NCI-H774 (cell line): ENCODE measurements at places on chromosomes 6 and 20.
A peak's percentile ranks its signal among the peaks of the same experiment; 100 is the strongest.

DNA sequence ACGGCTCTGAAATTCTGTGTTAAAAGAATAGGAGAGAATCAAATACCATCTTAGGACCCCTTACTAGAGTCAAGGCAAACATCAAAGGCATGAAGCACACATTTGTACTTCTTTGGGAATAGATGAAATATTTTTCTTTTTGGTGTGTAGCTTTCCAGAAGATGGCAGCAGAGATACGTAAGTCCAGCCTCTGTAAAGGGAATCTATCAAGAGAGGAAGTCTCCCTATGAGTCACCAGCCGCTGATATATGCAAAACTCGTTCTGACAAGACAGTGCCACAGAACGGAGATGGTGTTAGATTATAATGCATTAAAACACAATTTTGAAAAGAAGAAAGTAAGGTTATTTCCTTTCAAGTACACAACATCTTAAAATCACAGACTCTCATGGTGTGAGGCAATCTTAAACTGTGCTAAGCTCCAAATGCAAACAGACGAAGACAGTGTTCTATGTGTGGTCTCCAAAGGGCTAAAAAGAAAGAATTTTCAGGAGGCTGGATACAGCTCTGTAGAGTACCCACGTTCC is 120.0 kb upstream of the AGPAT4 start:
- peak; percentile 37 for DNase-seq

DNA sequence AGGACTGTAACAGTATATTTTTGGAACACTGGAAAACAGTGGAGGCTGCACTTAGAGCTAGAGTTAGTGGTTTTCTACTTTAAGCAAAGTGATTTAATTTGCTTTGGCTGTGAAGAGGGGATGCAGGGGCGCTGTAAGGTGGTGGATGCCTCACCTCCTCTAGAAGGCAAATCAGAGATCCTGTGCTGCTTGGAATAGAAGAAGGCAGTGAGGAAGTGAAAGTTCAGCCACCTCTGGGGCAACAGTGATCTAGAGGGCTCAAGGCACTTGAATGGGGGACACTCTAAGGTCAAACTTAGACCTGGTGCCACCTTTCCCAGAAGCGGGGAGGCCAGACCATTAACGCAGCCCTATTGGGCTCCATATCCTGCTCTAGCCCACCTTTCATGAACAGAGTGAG is 19.0 kb upstream of the SNRPB2 start:
- DNase-seq = no peak

GRCh38 chr6:139291813-139292619 is at the start of gene TXLNB:
TXLNB (minus strand) TSS chr6:139291998; CDS start chr6:139288899, 3,099 bp downstream.
- DNase-seq = peak; percentile 79

DNA sequence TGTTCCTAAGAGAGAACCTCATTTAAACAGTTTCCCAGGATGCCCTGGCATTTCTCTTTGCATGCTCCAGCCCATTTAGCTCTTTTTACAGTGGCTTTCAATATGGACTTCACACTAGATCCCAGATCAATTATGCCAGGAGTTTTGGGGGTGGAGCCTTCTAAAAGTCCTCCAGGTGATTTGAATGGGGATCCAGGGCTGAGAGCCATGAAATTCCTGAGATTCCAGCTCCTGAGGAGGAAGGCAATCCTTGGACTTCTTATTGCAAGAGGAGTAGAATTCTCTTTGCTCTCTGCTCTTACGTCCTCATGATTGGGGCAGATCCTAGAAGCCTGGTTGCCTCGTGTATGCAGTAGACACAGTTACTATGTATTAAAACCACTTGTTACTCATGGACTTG is 184.2 kb downstream of the DHX35 start:
- no peak for DNase-seq

DNA sequence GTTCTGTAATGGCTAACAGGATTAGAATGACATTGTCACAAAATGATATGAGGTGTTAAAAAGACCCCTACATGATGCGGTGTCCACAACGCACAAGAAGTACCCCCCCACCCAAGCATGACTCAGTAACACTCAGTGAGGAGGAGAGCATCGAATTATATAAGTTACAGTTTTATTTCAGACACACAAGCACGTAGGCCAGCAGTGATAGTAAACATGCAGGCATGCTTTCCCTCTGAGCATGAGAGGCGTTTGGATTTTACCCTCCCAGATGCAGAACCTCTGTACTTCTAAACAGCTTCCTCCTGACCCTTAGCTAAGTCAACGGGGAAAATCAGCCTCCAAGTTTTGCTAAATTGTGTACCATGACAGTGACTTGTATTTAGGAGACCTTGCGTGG is 23.9 kb downstream of the GNAS start:
- no peak for DNase-seq

GRCh38 chr20:15487030-15487429 is 1086.2 kb downstream of the KIF16B start:
- DNase-seq = no peak

- DNase-seq = no peak
These were observed 295.8 kb downstream of the EPHA7 start for GRCh38 chr6:93123585-93123984.

- peak; percentile 94 for DNase-seq
These were observed 103.7 kb downstream of the TOX2 start for GRCh38 chr20:44018259-44018941.

GRCh38 chr20:34064286-34064685 is 47.8 kb downstream of the EIF2S2 start:
- DNase-seq = no peak

- DNase-seq = no peak
These were observed 37.8 kb upstream of the CNKSR3 start for GRCh38 chr6:154548130-154548830.

- no peak for DNase-seq
These were observed 232.5 kb downstream of the RFPL4B start for GRCh38 chr6:112579601-112580000.

DNA sequence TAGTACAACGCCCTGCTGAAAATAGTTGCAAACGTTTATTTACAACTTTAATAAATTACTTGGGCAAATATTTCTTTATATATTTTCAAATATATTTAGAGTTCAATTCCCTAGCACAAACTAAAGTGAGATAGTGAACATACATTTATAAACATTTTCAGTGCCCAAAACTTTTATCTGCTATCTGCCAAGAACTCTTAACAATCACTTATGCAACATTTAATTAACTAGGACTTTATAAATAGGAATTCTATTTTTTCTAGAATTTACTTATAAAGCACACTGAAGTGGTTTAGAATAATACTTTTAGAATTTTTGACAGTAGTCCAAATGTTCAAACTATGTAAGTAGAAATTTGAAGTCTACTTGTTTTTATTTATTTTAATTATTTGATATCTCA is 452.6 kb upstream of the RGS17 start:
- no peak for DNase-seq

DNA sequence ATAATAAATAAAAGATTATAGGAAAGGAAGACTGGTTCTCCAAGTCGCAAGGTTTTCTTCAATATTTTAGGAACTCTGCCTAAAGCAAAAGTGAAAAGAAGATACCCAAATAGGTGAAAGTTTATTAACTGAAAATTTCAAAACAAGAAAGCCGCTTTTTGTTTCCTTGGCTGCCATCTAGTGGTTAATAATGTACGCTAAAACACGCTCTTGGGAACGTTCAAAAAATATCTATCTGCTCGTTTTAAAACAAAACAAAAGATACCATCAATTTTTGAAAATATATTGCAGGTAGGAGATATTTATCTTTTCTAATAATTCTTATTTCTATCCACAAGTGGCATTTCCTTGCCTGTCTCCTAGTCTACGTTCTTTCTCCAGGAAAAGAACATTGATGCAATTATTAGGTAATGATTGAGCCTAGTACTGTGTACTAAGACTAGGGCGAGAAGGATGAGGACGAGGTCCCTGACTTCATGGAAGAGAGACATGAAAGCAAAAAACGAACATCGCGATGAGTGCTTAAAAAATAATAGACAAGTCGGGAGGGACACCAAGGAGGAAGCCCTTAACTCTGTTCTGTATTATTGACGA is 97.2 kb downstream of the SPTLC3 start:
- no peak for DNase-seq

GRCh38 chr6:28940858-28941683 is 17.3 kb upstream of the TRIM27 start:
- peak; percentile 76 for DNase-seq
